ENCODE measurements at places on chromosomes 3 and 15. TPM values are rescaled to one million over a fixed set of nuclear protein-coding genes. Genes with fewer than 3 reads are reported as not detected.

- H3K27ac ChIP-seq, result no peak overlapping the region
- peaks cover 16% of the 10 kb centered on the region for H3K36me3 ChIP-seq
- H3K4me3 ChIP-seq, result no peak overlapping the region
Observed at GRCh38 chr15:34362047-34362773, 4.8 kb downstream of the LPCAT4 start.

C2CD4B gene
- 0.13 TPM for total RNA-seq

DNA sequence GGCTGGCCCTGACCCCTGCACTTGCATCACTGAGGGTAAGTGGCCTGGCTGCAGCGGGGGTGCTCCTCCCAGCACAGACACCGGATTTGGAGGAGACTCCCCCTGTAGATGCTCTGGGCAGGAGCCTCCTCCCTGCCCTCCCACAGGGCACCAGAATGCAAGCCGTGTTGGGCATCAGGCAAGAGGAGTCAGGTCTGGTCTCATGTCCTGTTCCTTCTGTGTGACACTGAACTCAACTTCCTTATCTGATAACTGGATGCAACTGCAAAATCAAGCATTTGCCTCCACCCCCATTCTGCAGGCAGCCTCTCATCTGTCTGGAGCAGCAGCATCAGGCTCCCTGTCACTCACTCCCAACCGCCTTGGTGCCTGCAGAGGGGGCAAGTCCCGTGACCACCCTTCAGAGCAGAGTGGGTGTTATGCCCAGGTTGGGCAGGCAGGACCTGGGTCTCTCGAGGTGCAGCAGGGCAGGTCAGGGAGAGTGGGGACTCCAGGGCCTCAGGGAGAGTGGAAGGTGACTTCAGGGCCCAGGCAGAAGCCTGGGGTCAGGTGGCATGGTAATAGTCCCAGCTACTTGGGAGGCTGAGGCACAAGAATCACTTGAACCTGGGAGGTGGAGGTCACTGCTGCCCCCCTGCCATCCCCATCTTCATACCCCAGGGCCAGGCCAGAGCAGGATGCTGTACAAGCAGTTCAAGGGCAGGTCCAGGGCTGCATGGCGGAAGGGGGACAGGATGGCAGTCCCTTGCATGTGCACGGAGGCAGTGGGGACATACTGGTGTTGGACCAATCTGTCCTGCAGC, 10.5 kb upstream of the RPL29 start:
- no peak overlapping the region for H3K27ac ChIP-seq
- no peak overlapping the region for H3K4me3 ChIP-seq
- H3K4me1 ChIP-seq, result peaks cover 18% of the 10 kb centered on the region
- H3K36me3 ChIP-seq, result no peaks in the 10 kb centered on the region
- DNase-seq, result no peak

DNA sequence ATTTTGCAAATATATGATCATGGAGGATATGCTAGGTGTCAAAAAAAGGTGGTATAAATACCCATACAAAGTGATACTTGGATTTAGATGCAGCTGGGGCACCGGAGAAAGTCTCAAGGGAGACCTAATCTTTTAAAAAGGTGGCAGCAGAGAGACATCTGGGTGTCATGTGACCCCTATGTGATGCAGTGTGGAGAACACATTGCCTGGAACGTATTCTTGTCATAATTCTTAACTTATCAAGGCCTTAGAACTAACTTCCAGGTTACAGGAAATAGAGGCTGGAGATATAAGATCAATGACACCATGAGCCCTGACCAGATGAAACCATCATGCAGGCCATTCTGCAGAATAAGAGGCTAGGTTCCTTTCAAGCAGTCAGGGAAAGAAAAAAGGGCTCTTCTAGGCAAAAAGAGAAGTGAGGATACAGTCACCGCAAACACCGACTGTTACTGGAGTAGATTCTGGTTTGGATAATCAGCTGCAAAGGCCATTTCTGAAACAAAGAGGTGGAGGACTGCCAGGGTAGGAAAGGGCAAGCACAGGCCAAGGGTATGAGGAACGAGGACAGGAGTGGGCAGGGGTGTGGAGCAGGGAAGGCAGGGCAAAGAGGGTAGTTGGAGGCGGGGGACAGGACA, 100.6 kb downstream of the OXNAD1 start:
- no peak overlapping the region for H3K4me3 ChIP-seq
- peaks cover 2% of the 10 kb centered on the region for H3K4me1 ChIP-seq
- H3K27ac ChIP-seq, result no peak overlapping the region
- no peaks in the 10 kb centered on the region for H3K27me3 ChIP-seq
- peaks cover 17% of the 10 kb centered on the region for H3K36me3 ChIP-seq

DNA sequence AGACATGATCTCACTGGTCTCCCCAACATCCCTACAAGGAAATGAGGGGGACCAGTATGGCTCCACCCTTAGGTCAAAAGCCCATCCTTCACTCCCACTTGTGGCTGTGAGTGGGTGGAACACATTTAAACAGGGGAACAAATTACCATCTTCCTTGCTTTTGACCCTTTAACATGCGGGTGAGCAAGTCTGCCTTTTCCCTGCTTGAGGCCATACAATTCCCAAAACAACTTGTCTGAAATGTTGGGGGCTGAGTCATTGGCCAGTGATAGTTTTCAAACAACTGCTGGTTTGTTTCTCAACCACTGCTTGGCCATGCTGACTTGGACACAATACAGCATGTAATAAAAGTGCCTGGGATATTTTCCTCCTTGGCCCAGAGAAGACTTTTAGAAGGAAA, 39.6 kb downstream of the COL8A1 start:
- H3K4me3 ChIP-seq, result no peak overlapping the region
- H3K4me1 ChIP-seq, result no peaks in the 10 kb centered on the region
- H3K27me3 ChIP-seq, result no peaks in the 10 kb centered on the region

- DNase-seq, result peak; percentile 43
- H3K36me3 ChIP-seq, result no peaks in the 10 kb centered on the region
- H3K27me3 ChIP-seq, result peaks cover 74% of the 10 kb centered on the region
- H3K4me3 ChIP-seq, result peak overlapping the region; percentile 53
- H3K27ac ChIP-seq, result no peak overlapping the region
Observed at GRCh38 chr15:96356494-96357455, 26.3 kb downstream of the NR2F2 start.

GRCh38 chr3:100563652-100564211, 45.7 kb upstream of the ADGRG7 start:
- no peaks in the 10 kb centered on the region for H3K36me3 ChIP-seq
- DNase-seq, result no peak
- no peaks in the 10 kb centered on the region for H3K4me1 ChIP-seq
- no peak overlapping the region for H3K4me3 ChIP-seq

CHRM5 gene
- total RNA-seq, result not detected

DNA sequence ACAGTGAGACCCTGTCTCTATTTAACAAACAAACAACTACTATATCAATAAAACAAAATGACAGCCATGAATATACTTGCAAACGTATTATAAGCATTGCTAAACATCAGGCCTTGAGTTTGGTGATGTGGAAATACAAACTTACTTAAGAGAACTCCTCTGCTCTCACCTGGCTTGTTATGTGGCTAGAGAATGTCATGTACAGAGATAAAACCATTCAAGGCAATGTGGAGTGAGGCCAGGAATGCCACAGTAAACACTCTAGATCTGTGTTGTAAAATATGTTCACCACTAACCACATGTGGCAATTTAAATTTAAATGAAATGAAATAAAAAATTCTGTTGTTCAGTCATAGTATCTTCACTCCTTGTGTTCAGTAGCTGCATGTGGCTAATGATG, 22.7 kb upstream of the RARB start:
- DNase-seq, result no peak
- H3K4me1 ChIP-seq, result no peaks in the 10 kb centered on the region

- no peak overlapping the region for H3K4me3 ChIP-seq
- no peaks in the 10 kb centered on the region for H3K4me1 ChIP-seq
- no peaks in the 10 kb centered on the region for H3K27me3 ChIP-seq
- H3K27ac ChIP-seq, result no peak overlapping the region
- DNase-seq, result no peak
Observed at GRCh38 chr3:121473001-121473400, 72.8 kb downstream of the POLQ start.

DNA sequence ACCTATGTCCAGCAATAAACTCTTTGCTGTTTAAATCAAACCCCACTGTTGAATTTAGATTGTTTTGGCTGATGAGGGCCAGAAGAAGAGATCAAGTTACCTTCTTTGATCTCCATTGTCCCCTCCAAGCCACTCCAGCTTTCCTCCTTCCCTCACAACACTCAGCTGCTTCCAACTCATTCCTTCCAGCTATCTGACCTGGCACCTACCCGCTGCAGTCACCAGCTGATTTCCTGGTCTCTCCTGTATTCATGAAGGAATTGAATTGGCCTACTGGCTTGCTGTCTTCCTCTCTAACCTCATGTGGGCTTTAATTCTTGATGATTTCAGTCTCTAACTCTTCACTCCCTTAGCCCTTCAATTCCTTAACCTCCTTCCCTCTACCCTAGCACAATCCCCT, 40.8 kb upstream of the ABHD17C start:
- H3K4me3 ChIP-seq, result no peak overlapping the region
- H3K27ac ChIP-seq, result no peak overlapping the region
- H3K27me3 ChIP-seq, result no peaks in the 10 kb centered on the region
- no peaks in the 10 kb centered on the region for H3K36me3 ChIP-seq
- DNase-seq, result no peak

GRCh38 chr3:197814372-197814771, 23.3 kb downstream of the LRCH3 start:
- no peak overlapping the region for H3K27ac ChIP-seq
- no peaks in the 10 kb centered on the region for H3K36me3 ChIP-seq
- H3K4me3 ChIP-seq, result no peak overlapping the region
- no peak for DNase-seq
- no peaks in the 10 kb centered on the region for H3K4me1 ChIP-seq

DNA sequence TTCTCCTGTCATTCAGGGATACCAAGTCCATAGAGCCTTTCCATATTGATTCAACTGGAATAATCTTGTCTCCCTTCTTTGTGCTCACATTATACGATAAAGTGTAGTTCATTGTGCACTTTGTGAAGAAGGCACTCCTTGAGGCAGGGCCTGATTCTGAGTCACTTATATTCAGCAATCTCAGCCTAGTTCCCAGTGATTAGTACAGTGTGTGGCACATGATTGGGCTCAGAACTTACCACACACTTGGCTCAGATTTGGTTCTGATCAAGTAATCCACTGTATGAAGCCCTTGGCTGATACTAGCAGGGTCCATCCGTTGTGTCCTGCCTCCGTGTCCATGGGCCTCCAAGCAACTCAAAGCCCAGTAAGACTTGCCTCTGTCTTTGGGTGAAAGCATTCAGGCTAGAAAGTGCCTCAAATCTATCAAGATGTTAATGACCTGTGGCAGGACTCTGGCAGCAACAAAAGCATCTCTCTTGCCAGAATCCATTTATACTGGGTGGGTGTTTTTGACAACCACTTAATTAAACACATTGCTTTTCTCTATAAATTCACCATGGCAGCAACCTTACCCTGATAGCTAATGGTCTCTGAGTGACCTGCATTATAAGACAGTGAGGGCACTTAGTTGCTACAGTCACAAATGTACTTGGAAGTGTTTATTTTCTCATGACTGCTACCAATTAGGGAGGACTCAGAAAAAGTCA, 51.3 kb downstream of the TPRG1 start:
- H3K4me3 ChIP-seq, result no peak overlapping the region
- H3K27ac ChIP-seq, result no peak overlapping the region
- no peaks in the 10 kb centered on the region for H3K4me1 ChIP-seq
- DNase-seq, result no peak
- no peaks in the 10 kb centered on the region for H3K27me3 ChIP-seq

- no peaks in the 10 kb centered on the region for H3K4me1 ChIP-seq
- no peaks in the 10 kb centered on the region for H3K36me3 ChIP-seq
- no peaks in the 10 kb centered on the region for H3K27me3 ChIP-seq
- no peak overlapping the region for H3K4me3 ChIP-seq
Observed at GRCh38 chr3:157312376-157312745, 124.3 kb upstream of the PTX3 start.

DNA sequence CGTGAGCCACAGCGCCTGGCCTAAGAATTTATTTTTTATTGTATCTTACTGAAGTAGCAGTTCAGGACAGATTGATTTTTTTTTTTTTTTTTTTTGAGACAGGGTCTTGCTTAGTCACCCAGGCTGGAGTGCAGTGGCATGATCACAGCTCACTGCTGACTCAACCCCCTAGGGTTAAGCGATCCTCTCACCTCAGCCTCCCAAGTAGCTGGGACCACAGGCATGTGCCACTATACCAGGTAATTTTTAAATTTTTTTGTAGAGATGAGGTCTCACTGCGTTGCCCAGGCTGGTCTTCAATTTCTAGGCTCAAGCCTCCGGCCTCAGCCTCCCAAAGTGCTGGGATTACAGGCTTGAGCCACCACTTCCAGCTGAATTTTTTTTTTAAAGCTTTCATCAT, 99.8 kb upstream of the HERC1 start:
- H3K4me3 ChIP-seq, result no peak overlapping the region
- no peaks in the 10 kb centered on the region for H3K27me3 ChIP-seq
- no peaks in the 10 kb centered on the region for H3K36me3 ChIP-seq
- H3K4me1 ChIP-seq, result peaks cover 15% of the 10 kb centered on the region
- DNase-seq, result no peak

CEP152 gene
- 20.7 TPM for total RNA-seq

DNA sequence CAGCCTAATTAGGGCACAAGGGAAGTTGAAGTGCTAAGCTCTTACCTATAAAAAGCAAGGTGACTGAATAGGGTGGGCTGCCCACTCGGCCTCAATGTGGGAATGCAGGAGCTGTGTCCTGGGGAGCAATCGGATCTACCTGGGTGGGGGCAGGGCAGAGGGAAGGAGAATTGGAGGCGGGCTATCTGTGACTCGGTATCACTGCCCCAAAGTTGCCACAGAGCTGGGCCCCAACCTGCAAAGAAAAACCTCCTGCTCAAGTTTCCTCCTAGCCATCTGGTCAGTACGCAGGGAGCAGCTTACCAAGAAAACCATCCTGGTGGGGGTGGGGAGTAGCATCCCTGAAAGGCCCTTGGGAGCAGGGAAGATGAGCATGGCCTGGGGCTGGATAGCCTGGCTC, 10.7 kb downstream of the CIB2 start:
- no peak for DNase-seq
- no peaks in the 10 kb centered on the region for H3K4me1 ChIP-seq
- no peak overlapping the region for H3K27ac ChIP-seq
- H3K27me3 ChIP-seq, result no peaks in the 10 kb centered on the region
- no peak overlapping the region for H3K4me3 ChIP-seq

MYRIP gene
- total RNA-seq, result not detected

HHLA2 gene
- 1.0 TPM for total RNA-seq

DNA sequence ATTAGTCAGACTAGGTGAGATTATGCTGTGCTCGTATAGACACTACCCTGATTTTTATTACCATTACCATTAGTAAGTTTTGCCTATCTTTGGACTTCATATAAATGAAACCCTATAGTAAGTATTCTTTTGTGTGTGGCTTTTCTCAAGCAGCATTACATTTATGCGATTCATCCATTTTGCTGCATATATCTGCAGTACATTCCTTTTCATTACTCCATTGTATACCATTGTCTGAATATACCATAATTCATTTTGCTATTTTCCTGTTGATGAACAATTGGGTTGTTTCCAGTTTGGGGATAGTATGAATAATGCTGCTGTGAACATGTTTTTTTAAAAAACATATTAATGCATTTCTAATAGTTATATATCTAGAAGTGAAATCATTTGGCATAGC, 45.3 kb downstream of the TMEM212 start:
- H3K27me3 ChIP-seq, result no peaks in the 10 kb centered on the region
- no peaks in the 10 kb centered on the region for H3K4me1 ChIP-seq
- H3K27ac ChIP-seq, result no peak overlapping the region
- DNase-seq, result no peak

EFHB gene
- total RNA-seq, result 1.3 TPM

ADAMTS17 gene
- total RNA-seq, result 1.2 TPM

- H3K4me3 ChIP-seq, result no peak overlapping the region
- no peak for DNase-seq
- H3K36me3 ChIP-seq, result no peaks in the 10 kb centered on the region
Observed at GRCh38 chr3:18919158-18919557, 229.2 kb upstream of the KCNH8 start.
